ENCODE measurements at places on chromosomes 1 and 21. TPM values are rescaled to one million over a fixed set of nuclear protein-coding genes. Genes with fewer than 3 reads are reported as not detected.

Gene LDLRAD1
- total RNA-seq, result not detected

Gene ANKRD45
- total RNA-seq, result not detected

Gene CRNN
- not detected for total RNA-seq

Gene CR1L
- 0.81 TPM for total RNA-seq

Gene SLAMF9
- not detected for total RNA-seq

Gene DDX59
- 24.0 TPM for total RNA-seq

Gene S100A7A
- not detected for total RNA-seq

Gene ZNF593OS
- total RNA-seq, result not detected

Gene MPZ
- total RNA-seq, result 2.9 TPM

GRCh38 chr21:31366825-31367224, 22.8 kb upstream of the TIAM1 start:
- DNase-seq, result no peak
- H3K4me3 ChIP-seq, result no peak overlapping the region
- H3K27me3 ChIP-seq, result no peaks in the 10 kb centered on the region
- H3K4me1 ChIP-seq, result peaks cover 24% of the 10 kb centered on the region

DNA sequence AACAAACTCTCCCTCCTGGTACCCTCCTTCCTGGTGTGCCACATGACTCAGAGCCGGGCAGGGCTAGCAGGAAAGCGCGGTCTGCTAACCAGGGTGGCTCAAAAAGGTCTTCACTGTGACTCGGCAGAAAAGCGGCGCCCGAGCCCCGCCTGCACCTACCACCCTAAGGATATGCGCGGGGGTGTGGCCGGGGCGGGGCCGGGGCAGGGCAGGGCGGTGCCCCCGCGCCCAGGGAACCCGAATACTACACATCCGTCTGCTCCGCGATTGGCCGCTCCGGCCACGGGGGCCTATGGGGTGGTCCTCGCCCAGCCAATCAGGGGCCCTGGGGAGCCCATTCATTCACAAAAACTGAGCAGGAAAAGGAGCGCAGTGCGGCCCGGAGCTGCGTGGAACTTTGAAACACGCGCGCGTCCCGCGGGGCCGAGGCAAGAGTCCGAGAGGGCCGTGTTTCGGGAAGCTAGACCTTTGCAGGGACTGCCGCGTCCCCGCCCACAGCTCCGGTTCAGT, 1.7 kb downstream of the LRP8 start:
- H3K4me1 ChIP-seq, result peaks cover 31% of the 10 kb centered on the region
- H3K4me3 ChIP-seq, result peak overlapping the region; percentile 96
- DNase-seq, result peak; percentile 89
- H3K36me3 ChIP-seq, result peaks cover 2% of the 10 kb centered on the region
- H3K27ac ChIP-seq, result peak overlapping the region; percentile 60
- H3K27me3 ChIP-seq, result no peaks in the 10 kb centered on the region

GRCh38 chr1:85596947-85597346, 16.4 kb downstream of the CCN1 start:
- no peak overlapping the region for H3K4me3 ChIP-seq
- no peaks in the 10 kb centered on the region for H3K27me3 ChIP-seq
- no peaks in the 10 kb centered on the region for H3K4me1 ChIP-seq
- H3K36me3 ChIP-seq, result no peaks in the 10 kb centered on the region

GRCh38 chr1:55146781-55147180, 68.4 kb downstream of the USP24 start:
- peaks cover 8% of the 10 kb centered on the region for H3K36me3 ChIP-seq
- DNase-seq, result no peak
- peak overlapping the region; percentile 19 for H3K27ac ChIP-seq

GRCh38 chr1:212235857-212236256, 49.4 kb upstream of the PPP2R5A start:
- no peak for DNase-seq
- no peaks in the 10 kb centered on the region for H3K27me3 ChIP-seq
- no peak overlapping the region for H3K27ac ChIP-seq
- H3K4me3 ChIP-seq, result no peak overlapping the region
- peaks cover 15% of the 10 kb centered on the region for H3K4me1 ChIP-seq
- H3K36me3 ChIP-seq, result no peaks in the 10 kb centered on the region

DNA sequence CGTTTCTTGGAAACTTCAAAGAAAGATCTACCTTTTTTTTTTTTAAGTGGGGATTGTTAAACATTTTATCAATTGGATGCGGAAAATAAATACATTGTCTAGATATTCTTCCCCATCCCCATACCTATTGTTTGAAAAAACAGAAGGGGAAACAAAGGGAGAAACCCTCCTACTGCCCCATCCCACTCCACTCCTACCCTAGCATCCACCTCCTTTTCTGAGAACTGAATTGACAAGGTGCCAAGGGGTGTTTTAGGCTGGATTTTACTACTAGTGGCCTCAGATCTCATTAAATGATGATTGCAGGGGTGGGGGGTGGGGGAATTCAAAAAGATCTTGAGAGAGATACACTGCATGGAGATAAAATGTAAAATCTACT, 2.6 kb downstream of the EDARADD start:
- H3K4me3 ChIP-seq, result peak overlapping the region; percentile 97
- peaks cover 34% of the 10 kb centered on the region for H3K4me1 ChIP-seq

GRCh38 chr1:37267111-37267835, 207.1 kb upstream of the ZC3H12A start:
- no peaks in the 10 kb centered on the region for H3K36me3 ChIP-seq
- H3K4me1 ChIP-seq, result no peaks in the 10 kb centered on the region
- peaks cover 57% of the 10 kb centered on the region for H3K27me3 ChIP-seq
- no peak overlapping the region for H3K27ac ChIP-seq
- no peak overlapping the region for H3K4me3 ChIP-seq
- DNase-seq, result no peak

DNA sequence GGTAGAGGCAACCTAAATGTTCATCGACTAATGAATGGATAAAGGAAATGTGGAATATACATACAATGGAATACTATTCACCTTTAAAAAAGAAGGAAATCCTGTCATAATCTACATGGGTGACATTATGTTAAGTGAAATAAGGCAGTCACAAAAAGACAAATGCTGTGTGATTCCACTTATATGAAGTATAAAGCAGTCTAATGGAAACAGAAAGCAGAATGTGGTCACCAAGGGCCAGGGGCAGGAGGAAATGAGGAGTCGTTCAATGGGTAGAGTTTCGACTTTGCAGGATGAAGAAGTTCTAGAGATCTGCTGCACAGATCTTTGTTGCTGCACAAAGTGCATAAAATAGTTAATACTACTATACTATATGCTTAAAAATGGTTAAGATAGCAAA, 7.8 kb downstream of the DIPK1A start:
- peak overlapping the region; percentile 73 for H3K4me3 ChIP-seq
- H3K27me3 ChIP-seq, result no peaks in the 10 kb centered on the region
- DNase-seq, result no peak
- peaks cover 44% of the 10 kb centered on the region for H3K4me1 ChIP-seq
- H3K27ac ChIP-seq, result no peak overlapping the region

GRCh38 chr1:184953600-184954219, 20.6 kb downstream of the NIBAN1 start:
- DNase-seq, result no peak
- H3K36me3 ChIP-seq, result peaks cover 3% of the 10 kb centered on the region
- no peaks in the 10 kb centered on the region for H3K27me3 ChIP-seq
- peak overlapping the region; percentile 43 for H3K27ac ChIP-seq
- H3K4me1 ChIP-seq, result peaks cover 34% of the 10 kb centered on the region

- peaks cover 5% of the 10 kb centered on the region for H3K4me1 ChIP-seq
- no peaks in the 10 kb centered on the region for H3K36me3 ChIP-seq
- no peak overlapping the region for H3K27ac ChIP-seq
- no peak for DNase-seq
- peaks cover 13% of the 10 kb centered on the region for H3K27me3 ChIP-seq
Measured at GRCh38 chr1:187051618-187052232, 223.0 kb downstream of the PLA2G4A start.

- H3K27ac ChIP-seq, result no peak overlapping the region
- no peaks in the 10 kb centered on the region for H3K4me1 ChIP-seq
- no peak for DNase-seq
- no peak overlapping the region for H3K4me3 ChIP-seq
Measured at GRCh38 chr1:82555501-82555900, 754.8 kb downstream of the ADGRL2 start.

- peaks cover 3% of the 10 kb centered on the region for H3K36me3 ChIP-seq
- no peak overlapping the region for H3K4me3 ChIP-seq
- DNase-seq, result no peak
- H3K27ac ChIP-seq, result no peak overlapping the region
Measured at GRCh38 chr21:34320011-34320410, 43.8 kb upstream of the KCNE2 start.

All from T-helper 17 cell (primary cell).